T follicular helper cell (primary cell): ENCODE measurements at places on chromosomes 11 and 22.

DNA sequence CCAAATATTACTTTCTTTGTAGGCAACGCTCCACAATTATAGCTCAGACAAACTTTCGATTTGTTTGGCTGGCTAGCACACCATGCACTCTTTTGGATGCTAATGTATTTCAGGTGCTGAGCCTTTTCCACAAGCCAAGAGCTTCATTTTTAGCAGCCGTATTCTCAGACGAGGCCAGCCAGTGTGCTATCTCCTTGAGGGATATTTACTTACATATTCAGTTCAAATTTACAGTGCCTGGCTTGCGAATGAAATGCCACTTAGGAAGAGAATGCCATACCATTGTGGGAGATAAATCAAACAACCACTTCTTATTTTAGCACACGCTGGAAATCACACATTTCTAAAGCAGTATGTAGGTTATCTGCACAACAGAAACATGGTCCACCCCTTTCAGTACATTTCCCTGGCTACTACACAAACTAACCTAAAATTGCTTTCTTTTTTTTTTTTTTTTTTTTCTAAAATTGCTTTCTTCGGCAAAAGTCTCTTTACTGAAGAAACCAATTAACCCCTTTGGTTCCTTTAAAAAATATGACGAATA is 236.9 kb downstream of the CADM1 start:
- no peak for DNase-seq

DNA sequence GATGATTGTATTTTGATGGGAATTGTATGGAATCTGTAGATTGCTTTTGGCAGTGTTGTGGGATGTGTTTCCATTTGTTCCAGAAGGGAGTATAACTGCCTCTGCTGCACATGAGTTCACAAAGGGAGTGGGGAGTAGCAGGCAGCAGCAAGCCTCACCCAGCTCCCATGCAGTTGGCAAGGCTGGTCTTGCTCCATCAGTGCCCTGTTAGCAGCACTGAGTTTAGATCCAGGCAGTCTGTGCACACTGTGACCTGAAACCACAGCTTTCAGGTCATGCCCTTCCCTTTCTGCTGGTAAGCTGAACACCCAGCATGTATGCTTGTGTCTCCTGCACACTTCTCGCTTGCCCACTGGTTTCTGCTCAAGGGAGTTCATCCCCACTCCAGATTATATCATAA is 3.7 kb upstream of the NUCB2 start:
- DNase-seq: no peak

DNA sequence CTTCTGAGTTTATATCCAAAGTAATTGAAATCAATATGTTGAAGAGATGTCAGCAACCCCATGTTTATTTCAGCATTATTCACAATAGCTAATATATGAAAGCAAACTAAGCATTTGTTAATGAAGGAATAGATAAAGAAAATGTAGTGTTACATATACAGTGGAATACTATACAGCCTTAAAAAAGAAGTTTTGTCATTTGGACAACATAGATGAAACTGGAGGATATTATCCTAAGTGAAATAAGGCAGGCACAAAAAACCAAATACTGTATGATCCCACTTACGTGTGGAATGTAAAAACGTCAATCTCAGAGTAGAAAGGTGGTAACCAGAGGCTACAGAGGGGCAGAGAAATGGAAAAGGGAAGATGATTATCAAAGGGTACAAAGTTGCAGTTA is 10.2 kb downstream of the MRGPRX2 start:
- DNase-seq: no peak

DNA sequence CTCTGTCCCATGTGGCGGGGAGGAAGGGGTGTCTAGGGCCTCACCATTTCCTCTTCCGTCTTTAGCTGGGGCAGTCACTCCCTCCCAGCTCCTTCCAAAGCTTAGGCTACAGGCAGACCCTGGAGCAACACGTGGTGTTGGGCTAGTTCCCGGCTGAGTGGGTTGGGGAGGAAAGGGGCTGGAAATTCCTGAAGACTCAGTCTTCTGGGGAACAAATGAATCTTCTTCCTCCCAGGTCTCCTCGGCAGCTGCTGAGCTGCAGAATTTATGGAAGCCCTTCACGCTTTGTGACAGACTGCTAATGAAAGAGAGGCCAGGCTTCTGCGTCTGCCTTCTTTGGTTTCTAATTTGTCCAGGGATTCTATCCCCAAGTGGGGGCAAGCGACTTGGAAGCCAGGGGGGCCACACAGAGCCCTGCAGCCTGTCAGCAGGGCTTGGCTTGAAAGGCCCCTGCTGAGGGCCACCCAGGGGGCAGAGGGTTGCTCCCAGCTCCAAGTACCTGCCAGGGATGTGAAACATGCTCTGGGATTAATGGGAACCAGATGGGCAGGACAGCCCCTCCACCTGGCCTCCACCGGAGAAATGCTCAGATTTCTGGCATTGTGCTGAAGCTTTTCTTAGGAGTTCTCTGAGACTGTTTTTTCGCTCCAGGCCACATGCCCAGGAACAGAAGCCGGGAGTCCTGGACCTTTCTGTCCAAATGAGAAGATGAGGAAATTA is 123.1 kb downstream of the PKNOX2 start:
- no peak for DNase-seq

DNA sequence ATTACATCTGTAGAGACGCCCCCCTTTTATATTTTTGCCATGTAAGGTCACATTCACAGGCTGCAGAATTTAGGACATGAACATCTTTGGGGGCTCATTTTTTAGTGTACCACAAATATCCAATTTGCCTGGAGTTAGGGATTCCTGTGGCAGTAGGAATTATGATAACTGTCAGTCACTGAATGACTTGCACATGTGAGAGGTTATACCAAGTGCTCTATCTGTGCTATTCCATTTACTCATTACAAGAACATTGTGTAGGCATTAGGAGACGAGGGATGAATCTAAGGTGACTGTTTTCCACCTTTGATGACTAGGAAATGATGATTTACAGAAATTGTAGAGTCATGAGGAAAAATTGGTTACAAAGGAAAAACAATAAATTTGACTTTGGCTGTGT is 79.3 kb downstream of the LIF start:
- no peak for DNase-seq

GRCh38 chr11:78189174-78189724 is 530 bp downstream of the USP35 start:
- DNase-seq: no peak

DNA sequence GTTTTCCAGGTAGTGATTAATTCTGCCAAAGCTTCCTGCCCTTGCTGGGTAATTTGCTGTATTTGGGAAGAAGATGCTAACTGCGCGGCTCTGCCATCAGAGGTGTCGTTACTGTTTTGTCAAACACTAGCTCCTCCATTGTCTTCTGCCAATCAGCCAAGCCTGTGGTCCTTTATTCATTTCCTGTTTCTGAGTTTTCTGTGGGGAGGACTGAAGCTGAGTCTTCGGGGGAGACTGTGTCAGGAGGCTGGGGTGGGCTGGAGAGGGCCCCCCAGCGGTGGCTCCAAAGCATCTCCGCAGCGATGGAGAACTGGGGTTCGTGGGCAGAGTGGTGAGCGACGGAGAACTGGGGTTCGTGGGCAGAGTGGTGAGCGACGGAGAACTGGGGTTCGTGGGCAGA is 322.9 kb upstream of the B3GAT1 start:
- DNase-seq: no peak

DNA sequence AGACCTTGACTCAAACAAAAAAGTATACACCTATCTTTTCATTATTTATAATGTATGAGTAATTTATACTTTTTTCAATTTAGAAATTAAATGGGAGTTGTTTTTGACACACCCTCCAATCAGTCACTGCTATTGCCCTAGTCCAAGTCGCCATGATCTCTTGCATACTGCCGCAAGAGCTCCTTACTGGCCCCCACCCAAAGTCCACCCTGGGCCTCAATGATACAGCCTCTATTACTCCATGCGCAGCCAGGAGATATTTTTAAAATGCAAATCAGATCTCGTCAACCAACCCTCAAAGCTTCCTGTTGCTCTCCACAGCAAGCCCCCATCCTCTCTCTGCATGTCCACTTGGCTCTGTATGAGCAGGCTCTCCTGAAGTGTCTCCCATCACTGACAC is 12.8 kb upstream of the LMO1 start:
- no peak for DNase-seq

DNA sequence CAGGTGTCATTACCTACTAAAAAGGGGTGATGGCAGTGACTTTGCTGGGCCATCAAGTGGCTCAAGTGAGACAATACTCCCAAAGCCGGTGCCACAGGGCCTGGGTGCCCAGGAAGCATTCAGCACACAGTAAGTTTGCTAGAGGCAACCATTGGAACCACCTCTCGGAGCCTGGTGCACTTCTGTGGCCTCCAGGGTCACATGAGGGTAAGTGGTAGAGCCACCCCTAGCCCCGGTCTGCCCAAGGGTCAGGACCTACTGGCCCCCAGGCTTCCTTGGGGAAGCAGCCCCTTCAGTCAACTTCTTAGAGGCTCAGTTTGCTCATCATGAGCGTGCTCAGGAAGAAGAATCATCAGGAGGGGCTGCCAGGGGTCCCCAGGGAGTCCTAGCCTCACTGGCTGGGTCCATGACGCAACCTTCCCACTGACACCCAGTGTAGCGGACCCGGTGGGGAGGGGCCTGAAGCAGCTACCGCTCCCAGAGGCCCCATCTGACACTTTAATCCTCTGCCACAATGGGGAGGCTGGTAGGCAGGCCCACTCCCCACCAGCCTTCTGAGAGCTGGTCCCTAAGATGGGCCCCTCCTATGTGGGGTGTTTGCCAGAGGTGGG is 17.5 kb upstream of the RASL10A start:
- DNase-seq: no peak
